ENCODE measurements at places on chromosomes 12 and 14. TPM values are rescaled to one million over a fixed set of nuclear protein-coding genes. Genes with fewer than 3 reads are reported as not detected.

- DNase-seq: no peak
Observed at GRCh38 chr14:59137256-59137655, 51.2 kb upstream of the DAAM1 start.

GRCh38 chr14:23951590-23952201 is 1.9 kb upstream of the DHRS4 start:
- no peak for DNase-seq

GRCh38 chr14:101905614-101906013 is 58.8 kb upstream of the DYNC1H1 start:
- DNase-seq: no peak

GRCh38 chr12:53626702-53627169 is 554 bp upstream of the ATF7 start:
- DNase-seq: no peak

GRCh38 chr14:35730871-35731270 is 78.2 kb downstream of the RALGAPA1 start:
- DNase-seq: no peak

DNA sequence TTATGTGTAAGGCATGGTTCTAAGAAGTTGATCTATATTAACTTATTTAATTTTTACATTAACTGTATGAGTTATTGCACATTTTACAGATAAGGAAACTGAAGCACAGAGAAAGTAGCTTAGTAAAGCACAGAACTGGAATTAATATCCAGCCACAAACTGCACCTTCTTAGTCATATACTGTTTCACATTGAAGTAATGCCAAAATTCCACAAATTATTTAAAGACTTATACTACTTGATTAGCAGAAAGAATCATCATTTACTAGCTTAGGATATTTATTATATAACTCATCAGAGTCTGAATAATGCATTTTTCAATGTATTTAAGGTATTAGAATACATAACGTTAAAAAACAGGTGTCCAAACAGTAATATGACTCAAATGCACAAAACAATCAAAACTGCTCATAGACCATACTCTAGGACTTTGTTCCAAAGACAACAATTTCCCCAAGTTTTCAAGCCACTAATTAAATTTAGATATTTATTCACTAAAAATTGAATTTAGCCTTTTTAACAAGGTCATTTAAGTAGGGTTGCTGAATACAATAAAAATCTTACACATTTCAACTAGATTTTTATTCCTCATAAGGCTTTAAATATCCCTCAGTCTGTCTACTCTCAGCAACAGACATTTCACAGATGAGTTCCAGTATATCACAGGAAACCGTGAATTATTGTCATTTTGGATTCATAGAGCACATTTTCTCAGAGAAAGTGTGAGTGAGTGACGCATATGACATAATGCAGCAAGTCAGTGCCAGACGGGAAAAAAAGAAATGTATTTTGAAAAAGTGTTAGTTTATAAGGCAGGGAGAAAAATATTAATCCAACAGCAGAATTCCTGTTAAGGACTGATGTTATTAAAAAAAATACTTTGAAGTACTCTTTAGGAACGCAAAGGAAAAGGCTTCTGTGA is 782.5 kb downstream of the TMTC2 start:
- DNase-seq: no peak

- DNase-seq: no peak
Observed at GRCh38 chr14:98174041-98174440, 1098.0 kb downstream of the BCL11B start.

- DNase-seq: no peak
Observed at GRCh38 chr14:45194964-45195363, 58.0 kb downstream of the MIS18BP1 start.

GRCh38 chr14:83473416-83474235 is 1940.0 kb upstream of the SEL1L start:
- no peak for DNase-seq

GRCh38 chr14:92549859-92550230 is 36.3 kb downstream of the RIN3 start:
- peak; percentile 73 for DNase-seq

DNA sequence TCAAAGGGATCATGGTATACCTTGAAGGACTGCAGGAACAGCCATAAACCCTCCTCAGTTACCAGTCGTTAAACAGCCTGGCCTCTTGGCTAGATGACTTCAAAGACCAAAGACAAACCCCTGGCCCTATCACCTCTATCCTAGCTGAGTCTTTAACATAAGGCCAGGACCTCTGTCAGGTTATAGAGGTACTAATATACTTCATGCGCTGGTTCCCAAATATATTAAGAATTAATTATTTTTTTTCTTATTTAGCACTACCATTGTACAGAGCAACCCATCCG is 459.8 kb downstream of the RAD51B start:
- DNase-seq: no peak

GRCh38 chr14:68082698-68083291 is 263.2 kb downstream of the RAD51B start:
- no peak for DNase-seq

DNA sequence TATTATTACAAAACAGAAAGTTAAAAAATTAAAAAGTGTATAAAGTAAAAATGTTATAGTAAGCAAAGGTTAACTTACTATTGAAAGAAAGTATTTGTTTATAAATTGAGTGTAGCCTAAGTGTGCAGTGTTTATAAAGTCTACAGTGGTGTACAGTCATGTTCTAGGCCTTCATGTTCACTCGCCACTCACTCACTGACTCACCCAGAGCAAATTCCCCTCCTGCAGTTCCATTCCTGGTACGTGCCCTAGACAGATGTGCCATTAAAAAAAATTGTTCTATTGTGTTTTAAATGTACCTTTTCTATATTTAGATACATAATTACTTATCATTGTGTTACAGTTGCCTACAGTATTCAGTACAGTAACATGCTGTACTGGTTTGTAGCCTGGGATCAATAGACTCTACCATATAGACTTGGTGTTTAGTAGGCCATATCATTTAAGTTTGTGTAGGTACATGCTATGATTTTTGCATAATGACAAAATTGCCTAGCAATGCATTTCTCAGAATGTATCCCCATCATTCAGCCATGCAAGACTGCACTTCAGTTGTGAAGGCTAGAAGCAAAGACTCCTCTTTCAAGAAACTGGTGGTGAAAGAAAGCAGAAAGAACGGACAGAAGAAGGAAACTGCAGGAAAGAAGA is 100.6 kb downstream of the DACT1 start:
- DNase-seq: no peak

DNA sequence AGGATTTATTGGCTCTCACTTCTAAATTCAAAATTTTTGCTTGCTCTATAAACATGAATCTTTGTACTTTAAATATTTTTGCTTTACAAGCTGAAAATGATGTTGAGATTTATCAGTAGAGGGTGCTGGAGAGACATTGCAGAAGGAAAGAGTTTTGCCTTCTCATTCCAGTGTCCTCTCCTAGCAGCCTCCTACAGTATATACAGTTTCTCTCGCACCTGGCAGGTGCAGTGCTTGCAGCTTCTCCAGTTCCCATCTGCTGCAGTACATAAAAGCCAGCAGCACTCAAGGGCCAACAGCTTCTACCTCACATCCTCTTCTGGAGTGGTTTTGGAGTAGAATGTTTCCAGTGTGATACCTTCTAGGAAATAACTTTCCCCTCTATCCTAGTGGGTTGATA is 601.8 kb upstream of the ATXN7L3B start:
- DNase-seq: no peak

GRCh38 chr12:16604596-16605252 is 1.2 kb downstream of the LMO3 start:
- peak; percentile 42 for DNase-seq

DNA sequence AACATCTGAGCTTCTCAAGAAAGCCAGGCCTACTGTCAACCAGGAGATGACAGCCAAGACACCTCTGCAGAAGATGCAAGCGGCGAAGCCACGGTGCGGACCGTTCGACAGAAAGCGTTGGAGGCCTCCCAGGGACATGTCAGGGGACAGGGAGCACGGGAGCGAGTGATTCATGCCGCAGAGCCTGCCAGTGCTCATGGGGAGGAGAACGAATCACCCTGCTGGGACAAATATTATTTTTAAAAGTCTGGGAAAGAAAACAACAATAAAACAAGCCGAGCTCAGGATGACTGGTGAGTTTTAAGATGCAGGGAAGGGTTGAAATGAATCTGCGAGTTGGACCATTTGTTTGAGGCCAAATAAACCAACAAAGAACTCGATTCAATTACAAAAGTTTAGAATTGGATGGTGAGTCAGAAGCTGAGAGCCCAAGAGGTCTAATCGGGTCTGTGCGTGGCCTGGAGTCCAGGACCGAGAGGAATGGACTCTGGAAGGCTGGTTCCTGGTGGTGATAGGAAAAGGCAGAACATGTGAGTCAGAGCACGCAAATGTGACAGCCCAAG is 91.0 kb downstream of the RBM19 start:
- DNase-seq: no peak

GRCh38 chr12:26692407-26692806 is 140.6 kb downstream of the ITPR2 start:
- DNase-seq: no peak

DNA sequence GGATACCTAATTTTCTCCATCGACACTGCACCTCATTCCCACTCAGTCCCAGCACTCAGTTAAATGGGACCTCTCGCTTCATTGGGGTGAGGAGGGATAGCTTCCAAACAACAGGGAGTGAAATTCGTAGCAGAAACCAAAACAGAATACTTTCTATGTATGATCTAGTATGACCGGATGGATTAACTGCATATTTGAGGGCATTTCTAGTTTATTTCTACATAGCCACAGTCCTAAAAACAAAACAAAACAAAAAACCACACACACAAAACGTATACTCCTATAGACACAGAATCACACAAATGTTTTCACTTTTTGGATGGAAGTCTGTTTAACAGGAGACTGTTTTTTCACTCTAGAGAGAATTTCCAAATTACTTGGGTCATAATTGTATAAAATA is 307.5 kb upstream of the FKBP4 start:
- no peak for DNase-seq

DNA sequence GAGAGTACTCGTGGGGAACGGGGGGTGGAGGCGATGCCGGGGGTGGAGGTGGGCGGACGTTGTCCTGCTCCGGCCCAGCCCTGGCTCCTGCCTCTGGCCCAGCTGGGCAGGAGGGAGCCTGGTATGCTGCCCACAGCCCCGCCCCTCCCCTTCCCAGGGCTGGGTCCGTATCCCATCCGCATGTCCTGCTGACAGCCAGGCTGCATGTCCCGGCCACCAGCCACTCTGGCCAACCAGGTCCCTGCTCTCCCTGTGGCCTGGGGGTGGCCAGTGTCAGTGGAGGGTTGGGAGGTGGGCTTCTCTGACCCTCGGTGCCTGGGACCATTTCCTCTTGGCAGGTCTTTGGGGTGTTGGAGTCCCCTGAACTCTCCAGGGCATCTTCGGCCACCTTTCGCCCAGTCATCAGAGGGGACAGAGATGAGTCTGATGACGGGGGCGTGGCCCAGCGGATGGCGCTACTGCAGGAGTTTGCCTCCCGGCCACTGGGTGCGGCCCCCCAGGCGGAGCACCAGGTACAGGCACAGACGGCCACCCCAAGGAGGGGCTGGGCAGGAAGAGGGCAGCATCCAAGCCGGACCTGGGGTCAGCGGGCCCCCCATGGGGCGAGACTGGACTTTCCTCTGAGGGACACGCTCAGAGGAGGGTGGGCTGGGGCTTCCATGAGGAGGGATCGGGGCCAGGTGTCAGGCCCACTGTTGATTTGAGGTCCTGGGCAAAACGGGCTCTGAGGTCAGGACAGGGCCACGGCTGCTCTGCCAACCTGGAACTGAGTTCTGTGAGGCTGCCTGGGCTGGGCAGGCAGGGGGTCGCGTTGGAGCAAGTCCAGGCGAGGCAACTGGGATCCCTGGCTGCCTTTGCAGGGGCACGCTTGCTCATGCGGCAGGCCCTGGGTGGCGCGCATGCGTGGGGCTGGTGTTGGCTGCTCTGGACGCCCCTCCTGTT is 20.2 kb downstream of the CEP170B start:
- DNase-seq: peak; percentile 37

DNA sequence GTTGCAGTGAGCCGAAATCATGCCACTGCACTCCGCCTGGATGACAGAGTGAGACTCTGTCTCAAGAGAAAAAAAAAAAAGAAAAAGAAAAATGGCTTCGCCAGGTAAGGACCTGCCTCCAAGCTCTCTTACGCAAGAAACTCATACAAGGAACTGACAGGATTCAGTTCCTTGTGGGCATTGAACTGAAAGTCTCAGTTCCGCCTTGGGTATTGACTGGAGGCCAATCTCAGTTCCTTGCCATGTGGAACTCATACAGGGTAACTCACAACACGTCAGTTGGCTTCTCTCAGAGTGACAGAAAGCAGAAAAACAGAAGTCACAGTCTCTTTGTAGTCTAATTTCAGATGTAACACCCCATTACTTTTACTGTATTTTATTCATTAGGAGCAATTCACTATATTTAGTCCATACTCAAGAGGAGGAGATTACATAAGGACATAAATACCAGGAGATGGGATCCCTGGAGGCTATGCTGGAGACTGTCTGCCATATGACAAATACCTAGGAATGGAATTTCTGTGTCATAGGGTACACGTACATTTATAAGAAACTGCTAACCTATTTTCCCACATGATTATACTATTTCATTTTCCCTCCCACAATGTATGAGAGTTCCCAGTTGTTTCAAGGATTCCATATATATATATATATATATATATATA is 11.4 kb upstream of the NOPCHAP1 start:
- DNase-seq: no peak

- no peak for DNase-seq
Observed at GRCh38 chr14:95353664-95354063, 34.0 kb upstream of the CLMN start.

The DCD gene
- not detected for total RNA-seq

The TMTC2 gene
- total RNA-seq: 3.7 TPM

The CNOT2 gene
- total RNA-seq: 35.6 TPM

The TSHR gene
- not detected for total RNA-seq

The EML5 gene
- 0.16 TPM for total RNA-seq

The KCNH3 gene
- total RNA-seq: 0.16 TPM

The NTS gene
- total RNA-seq: not detected

The SLC48A1 gene
- 26.8 TPM for total RNA-seq

The ANKRD52 gene
- 24.6 TPM for total RNA-seq

The ADAMTS20 gene
- total RNA-seq: not detected

The OR6C70 gene
- total RNA-seq: not detected

The SCN8A gene
- total RNA-seq: 0.13 TPM

The SLC7A7 gene
- 4.6 TPM for total RNA-seq

The GPR132 gene
- total RNA-seq: 1.3 TPM

The SSTR1 gene
- total RNA-seq: 0.43 TPM
